ENCODE measurements at places on chromosomes 13 and 19. TPM values are rescaled to one million over a fixed set of nuclear protein-coding genes. Genes with fewer than 3 reads are reported as not detected.

DNA sequence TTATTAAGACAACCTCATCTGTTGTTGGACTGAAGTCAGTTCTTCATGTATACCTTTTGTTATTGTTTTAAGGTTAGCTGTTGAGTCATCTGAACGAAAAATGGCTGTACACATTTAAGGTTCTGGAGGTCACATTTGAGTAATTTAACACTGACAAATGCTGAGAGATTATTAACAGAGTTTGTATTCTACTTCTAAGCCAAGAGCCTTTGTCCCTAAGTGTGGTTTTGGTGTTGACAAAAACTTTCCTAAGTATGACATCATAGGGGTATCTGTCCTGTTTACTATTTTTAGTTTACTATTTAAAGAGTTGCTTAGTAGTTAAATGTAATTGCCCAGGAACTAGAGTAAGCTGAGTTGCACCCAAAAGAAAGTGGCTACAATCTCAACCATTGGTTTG, 71.9 kb downstream of the CDK8 start:
- no peak overlapping the region for H3K4me3 ChIP-seq
- H3K4me1 ChIP-seq = no peaks in the 10 kb centered on the region
- H3K27ac ChIP-seq = no peak overlapping the region
- no peaks in the 10 kb centered on the region for H3K27me3 ChIP-seq
- no peak for DNase-seq

DNA sequence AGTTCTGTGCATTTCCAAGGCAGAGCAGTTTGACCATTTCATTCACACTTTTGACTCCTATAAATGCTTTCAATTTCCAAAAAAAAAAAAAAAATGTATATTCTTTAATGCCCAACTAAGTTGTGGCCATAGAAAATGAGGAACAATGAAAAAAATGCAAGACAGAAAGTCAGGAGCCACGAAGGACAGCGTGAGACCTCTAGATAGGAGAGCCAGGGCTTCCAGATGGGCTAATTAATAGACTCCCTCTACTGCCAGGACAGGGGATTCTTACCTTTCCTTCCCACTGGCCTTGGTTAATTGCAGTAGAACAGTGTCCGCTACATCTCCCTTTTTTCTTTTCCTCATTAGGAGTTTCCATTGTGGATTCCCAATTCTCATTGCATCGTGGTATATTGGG, 8.6 kb downstream of the FPR3 start:
- H3K4me1 ChIP-seq = no peaks in the 10 kb centered on the region
- H3K27me3 ChIP-seq = no peaks in the 10 kb centered on the region
- H3K36me3 ChIP-seq = no peaks in the 10 kb centered on the region

Gene EVI5L
- total RNA-seq = 10.2 TPM

GRCh38 chr19:33547676-33548075, 26.1 kb upstream of the PEPD start:
- H3K36me3 ChIP-seq = no peaks in the 10 kb centered on the region
- no peaks in the 10 kb centered on the region for H3K27me3 ChIP-seq
- no peak for DNase-seq
- no peak overlapping the region for H3K4me3 ChIP-seq
- no peaks in the 10 kb centered on the region for H3K4me1 ChIP-seq

Gene ZNF30
- 4.5 TPM for total RNA-seq

- H3K4me3 ChIP-seq = no peak overlapping the region
- peaks cover 9% of the 10 kb centered on the region for H3K4me1 ChIP-seq
- DNase-seq = no peak
- H3K36me3 ChIP-seq = peaks cover 11% of the 10 kb centered on the region
- H3K27me3 ChIP-seq = no peaks in the 10 kb centered on the region
These were observed 8.9 kb downstream of the TEKTIP1 start for GRCh38 chr19:3547767-3548282.

- no peak overlapping the region for H3K27ac ChIP-seq
- H3K36me3 ChIP-seq = no peaks in the 10 kb centered on the region
- no peak for DNase-seq
- H3K27me3 ChIP-seq = peaks cover 6% of the 10 kb centered on the region
- H3K4me3 ChIP-seq = peak overlapping the region; percentile 77
These were observed 2.4 kb downstream of the CCDC194 start for GRCh38 chr19:17391371-17392151.

Gene ZSWIM9
- 5.0 TPM for total RNA-seq

Gene CD70
- 24.3 TPM for total RNA-seq

GRCh38 chr19:8517551-8518442, 3.8 kb upstream of the ZNF414 start:
- H3K27me3 ChIP-seq = no peaks in the 10 kb centered on the region
- H3K4me1 ChIP-seq = peaks cover 69% of the 10 kb centered on the region
- peak overlapping the region; percentile 75 for H3K4me3 ChIP-seq
- DNase-seq = peak; percentile 28
- H3K36me3 ChIP-seq = peaks cover 19% of the 10 kb centered on the region

GRCh38 chr13:92640936-92641335, 585.7 kb upstream of the GPC6 start:
- H3K4me1 ChIP-seq = no peaks in the 10 kb centered on the region
- no peak for DNase-seq
- no peaks in the 10 kb centered on the region for H3K27me3 ChIP-seq
- H3K27ac ChIP-seq = no peak overlapping the region
- H3K36me3 ChIP-seq = no peaks in the 10 kb centered on the region

Gene ZNF614
- total RNA-seq = 5.1 TPM

Gene SHD
- total RNA-seq = not detected

DNA sequence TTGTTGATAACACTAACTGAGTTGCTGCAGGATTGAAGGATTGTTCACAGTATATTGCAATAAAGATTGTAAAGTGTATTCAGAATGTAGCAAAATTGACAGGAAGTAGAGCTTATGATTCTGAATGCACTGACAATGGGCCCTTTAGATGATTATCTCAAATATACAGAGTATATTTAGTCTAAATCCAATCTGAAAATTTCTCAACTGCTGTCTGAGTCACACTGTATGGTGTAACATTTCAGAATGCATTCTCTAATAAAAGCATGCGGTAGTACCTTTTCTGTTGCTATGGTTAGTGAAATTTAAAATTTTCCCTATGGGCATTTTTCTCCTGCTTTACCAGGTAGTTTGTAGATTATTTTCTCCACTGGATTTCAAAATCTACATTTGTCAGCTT, 365.2 kb downstream of the PCDH17 start:
- H3K4me1 ChIP-seq = no peaks in the 10 kb centered on the region
- H3K36me3 ChIP-seq = no peaks in the 10 kb centered on the region
- no peak for DNase-seq
- no peaks in the 10 kb centered on the region for H3K27me3 ChIP-seq

Gene NCR1
- not detected for total RNA-seq

DNA sequence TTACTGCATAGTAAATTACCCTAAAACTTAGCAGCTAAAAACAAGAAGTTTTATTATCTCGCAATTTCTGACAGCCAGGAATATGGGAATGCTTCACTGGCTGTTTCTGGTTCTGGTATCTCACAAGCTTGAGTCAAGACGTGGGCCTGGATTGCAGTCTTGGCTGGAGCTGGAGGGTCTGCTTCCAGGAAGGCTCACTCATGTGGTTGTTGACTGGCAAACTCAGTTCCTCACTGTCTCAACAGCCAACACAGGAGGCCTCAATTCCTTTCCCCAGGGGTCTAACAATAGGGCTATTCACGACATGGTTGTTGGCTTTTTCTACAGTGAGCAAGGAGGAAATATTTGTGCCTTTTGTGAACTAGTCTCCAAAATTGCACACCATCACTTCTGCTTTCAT, 146.3 kb downstream of the GPC5 start:
- H3K36me3 ChIP-seq = no peaks in the 10 kb centered on the region
- no peak overlapping the region for H3K4me3 ChIP-seq
- no peak overlapping the region for H3K27ac ChIP-seq

Gene ZNF799
- total RNA-seq = 1.8 TPM

GRCh38 chr19:48424694-48425219, 21.0 kb upstream of the GRWD1 start:
- no peak overlapping the region for H3K27ac ChIP-seq
- H3K4me1 ChIP-seq = peaks cover 3% of the 10 kb centered on the region
- no peaks in the 10 kb centered on the region for H3K36me3 ChIP-seq
- DNase-seq = no peak
- H3K4me3 ChIP-seq = no peak overlapping the region
- no peaks in the 10 kb centered on the region for H3K27me3 ChIP-seq

GRCh38 chr13:101841698-101842097, 389.2 kb downstream of the ITGBL1 start:
- no peaks in the 10 kb centered on the region for H3K27me3 ChIP-seq
- H3K4me1 ChIP-seq = no peaks in the 10 kb centered on the region
- no peaks in the 10 kb centered on the region for H3K36me3 ChIP-seq
